ENCODE measurements at places on chromosomes 16 and 17.

- no peak for DNase-seq
Observed at GRCh38 chr16:78816499-78817195, 717.2 kb downstream of the WWOX start.

DNA sequence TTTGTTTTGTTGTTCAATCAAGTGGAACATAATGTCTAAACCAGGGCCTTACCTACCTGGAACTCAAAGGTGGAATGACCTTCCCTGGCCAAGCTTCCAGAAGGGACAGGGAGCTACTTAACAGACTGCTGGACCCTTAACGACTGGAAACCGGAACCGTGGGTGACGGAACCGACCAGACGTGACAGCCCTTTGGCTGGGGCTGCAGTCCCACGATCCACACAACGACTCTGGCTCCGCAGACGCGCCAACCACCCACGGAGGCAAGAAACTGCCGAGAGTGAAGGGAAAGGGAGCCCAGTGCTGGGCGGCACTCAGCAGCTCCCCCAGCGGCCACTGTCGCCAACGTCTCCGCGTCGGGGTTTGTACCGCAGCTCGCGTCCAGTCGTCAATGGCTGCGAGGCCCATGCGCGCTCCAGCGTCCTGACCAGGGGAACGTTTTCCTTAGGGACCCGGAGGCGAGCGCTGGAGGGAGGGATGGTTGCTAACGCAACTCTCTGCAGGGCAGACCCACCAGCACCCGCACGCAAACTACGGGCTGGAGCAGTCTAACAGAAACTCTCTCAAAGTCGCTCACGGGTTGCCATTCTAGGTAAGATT lies 5.5 kb upstream of the KIF22 start:
- DNase-seq: no peak

DNA sequence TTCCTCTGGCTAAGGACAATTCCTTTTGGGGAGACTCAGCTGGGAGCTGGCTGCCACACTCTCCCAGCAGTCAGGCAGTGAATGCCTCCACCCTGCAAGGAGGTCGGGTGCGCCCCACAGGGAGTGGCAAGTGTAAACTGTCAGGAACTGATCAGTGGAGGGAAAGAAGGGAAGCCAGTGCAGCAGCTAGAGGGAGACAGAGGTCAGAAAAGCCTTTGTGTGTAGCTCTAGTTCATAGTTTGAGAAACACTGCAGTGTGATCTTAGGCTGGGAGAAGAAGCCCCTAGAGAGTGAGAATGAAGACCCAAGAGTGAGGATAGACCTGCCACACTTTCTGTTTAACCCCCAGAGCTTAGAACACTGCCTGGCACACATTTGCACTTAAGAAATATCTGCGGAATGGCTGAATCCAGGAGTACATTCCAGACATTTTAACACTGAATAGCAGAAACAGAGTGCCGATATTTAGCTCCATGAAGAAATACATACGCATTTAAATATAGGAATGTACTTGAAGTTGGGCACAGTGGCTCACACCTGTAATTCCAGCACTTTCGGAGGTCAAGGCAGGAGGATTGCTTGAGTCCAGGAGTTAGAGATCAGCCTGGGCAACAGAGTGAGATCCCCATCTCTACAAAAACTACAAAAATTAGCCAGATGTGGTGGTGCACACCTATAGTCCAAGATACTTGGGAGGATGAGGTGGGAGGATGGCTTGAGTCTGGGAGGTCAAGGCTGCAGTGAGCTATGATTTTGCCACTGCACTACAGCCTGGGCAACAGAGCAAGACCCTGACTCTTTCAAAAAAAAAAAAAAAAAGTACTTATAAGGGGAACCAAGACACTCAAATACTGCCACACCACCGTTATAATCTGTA lies 11.1 kb upstream of the SLC5A11 start:
- no peak for DNase-seq

DNA sequence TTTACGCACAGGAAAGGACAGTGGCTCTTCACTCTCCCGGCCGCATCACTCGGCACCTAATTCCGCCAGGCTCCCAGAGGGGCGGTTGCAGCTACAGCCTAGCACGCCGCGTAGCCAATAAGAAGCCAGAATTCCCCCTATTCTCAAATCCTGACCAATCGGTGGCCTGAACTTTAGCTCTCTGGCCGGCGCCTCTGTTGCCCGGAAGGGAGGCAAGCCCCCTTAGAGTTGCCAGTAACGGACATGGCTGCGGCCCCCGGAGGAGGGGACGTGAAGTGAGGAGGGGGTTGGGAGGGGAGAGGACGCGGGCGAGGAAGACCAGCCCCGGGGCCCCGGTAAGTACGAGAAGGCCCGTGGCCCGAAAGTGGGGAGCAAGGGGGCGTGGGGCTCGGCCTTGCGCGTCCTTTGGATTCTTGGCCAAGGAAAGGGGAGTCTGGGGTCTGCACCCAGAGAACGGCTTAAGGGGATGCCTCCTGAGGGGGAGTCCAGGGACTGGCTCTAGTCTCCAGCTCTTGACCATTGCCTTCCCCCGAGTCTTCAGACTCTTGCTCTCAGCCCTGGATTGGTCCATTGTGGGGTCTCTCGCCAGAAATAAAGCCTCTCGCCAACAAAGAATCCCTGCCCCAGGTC lies at the start of gene TMEM94:
TMEM94 (plus strand) TSS at position 219 of the 630 bp plus-strand sequence. CDS start 15,271 bp downstream, outside the sequence.
- DNase-seq: peak; percentile 89

DNA sequence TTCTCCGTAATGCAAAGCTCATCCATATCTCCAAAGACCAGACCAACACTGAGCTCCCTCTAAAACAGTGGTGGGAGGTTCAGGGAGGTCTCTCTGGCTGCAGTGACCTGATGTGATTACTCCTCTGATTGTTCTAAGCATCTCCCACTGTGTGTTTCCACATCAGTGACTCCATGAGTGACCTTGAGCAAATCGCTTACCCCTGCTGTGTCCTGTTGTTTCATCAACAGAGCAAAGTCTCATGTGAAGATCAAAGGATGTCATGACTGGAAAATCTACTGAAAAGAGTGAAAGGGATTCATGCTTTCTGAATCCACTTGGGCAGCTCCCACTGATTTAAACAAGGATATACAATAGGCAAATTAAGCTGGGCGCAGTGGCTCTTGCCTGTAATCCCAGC lies 352.9 kb downstream of the TMEM114 start:
- DNase-seq: no peak

DNA sequence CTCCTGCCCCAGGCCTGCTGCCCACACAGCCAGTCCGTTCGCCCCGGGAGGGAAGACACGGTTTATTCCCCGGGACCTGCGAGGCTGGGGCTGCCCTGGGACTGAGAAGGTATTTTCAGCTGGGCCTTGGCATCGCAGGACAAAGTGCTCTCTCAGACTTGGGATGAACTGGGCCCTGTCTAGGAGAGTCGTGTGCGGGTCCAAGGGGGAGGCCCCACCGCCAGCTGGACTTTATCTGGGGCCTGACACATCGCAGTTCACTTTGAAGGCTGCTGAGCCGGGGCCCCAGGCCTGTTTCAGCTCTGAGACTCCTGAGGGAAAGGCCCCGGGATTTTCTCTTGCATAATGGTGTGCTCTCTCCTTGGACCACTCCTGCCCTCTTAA lies 6.8 kb downstream of the CRISPLD2 start:
- no peak for DNase-seq

GRCh38 chr16:31475946-31476302 lies 4.0 kb downstream of the TGFB1I1 start:
- DNase-seq: no peak

- peak; percentile 81 for DNase-seq
Observed at GRCh38 chr17:82839617-82840292, at the start of gene ZNF750. Gene ZNF750, minus strand, starts transcription at chr17:82840022. Its CDS starts 7,568 bp downstream, at chr17:82832454.

Measured in NCI-H187 treated with DMSO at 0.1 percent for 48 hours (cell line).